ENCODE measurements at places on chromosomes 12 and 14.

DNA sequence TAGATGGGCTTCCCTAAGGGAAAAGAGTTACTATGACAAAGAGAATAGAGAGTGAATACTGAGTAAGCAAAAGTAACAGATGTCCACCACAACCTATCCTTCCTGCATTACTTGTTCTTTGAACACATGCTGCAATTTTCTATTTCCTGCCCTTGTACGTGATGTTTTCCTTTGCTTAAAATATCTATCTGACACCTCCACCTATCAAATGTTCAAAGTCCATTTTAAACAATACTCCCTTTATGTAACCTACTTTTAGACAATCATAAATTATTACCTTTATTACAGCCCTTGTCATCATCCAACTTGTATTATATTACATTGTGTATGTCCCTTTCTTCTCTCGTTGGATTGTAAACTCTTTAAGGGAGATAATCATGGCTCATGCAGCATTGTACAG is 147.2 kb upstream of the DYRK2 start:
- no peak for DNase-seq

GRCh38 chr12:107287436-107288413 is 194.4 kb upstream of the CRY1 start:
- DNase-seq, result no peak

DNA sequence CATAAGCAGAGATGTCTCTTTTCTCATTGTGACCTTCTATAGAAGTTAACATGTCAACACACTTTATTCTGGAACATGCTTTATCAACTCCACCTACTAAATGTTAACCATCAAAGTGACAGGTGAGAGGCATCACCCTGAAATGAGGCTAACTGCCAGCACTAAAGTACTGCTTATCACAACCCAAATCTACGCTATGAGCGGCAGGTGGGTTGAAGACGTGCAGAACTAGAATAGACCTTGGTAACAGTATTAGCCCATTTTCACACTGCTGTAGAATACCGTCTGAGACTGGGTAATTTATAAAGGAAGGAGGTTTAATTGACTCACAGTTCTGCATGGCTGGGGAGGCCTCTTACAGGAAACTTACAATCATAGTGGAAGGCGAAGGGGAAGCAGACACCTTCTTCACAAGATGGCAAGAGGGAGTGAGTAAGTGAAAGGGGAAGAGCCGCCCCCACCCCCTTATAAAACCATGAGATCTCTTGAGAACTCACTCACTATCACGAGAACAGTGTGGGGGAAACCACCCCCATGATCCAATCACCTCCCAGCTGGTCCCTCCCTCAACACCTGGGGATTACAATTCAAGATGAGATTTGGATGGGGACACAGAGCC is 359.0 kb downstream of the SEC23A start:
- DNase-seq, result no peak

- no peak for DNase-seq
Observed at GRCh38 chr14:89702876-89703200, 251.7 kb downstream of the EFCAB11 start.

GRCh38 chr12:113152835-113153814 is 3.6 kb downstream of the CFAP73 start:
- DNase-seq, result peak; percentile 95

DNA sequence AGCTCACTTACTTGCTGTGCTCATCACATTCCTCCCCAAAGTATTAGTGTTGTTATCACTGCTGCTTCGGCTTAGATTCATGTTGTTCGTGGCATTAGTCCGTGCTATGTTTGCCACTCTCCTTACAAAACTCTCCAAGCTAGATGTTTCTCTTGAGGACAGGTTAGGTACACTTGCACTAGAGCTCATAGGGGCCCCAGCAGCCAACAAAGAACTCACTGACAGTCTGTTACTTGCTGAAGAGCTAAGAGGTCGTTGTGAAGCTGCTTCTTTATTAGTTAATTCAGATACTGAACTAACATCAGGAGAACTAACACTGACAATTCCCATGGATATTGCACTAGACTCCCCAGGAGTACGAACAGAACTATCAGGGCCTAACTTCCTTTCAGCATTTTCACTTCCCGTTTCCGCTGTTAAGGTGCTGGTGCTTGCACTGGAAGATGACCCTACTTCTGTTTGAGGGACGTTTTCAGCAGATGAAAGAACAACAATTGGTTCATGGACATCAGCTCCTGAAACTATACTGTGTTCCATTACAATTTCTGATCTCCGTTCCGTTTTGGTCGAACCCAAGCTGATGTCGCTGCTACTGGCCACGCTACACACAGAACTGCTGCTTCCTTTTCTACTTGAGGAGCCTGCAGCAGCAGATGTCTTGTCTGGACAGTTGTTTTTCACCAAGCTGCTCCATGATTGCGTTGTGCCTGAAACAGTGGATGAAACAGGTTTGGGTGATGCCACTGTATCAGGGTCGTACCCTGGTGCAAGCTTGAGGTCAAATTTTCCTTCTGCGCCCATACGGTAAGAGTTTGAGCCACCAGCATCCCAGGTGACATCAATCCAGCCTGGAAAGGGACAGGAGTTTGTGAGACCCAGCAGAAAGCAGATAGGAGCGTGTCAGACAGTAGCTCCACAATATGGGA is 78.7 kb downstream of the HECTD1 start:
- DNase-seq, result peak; percentile 61

DNA sequence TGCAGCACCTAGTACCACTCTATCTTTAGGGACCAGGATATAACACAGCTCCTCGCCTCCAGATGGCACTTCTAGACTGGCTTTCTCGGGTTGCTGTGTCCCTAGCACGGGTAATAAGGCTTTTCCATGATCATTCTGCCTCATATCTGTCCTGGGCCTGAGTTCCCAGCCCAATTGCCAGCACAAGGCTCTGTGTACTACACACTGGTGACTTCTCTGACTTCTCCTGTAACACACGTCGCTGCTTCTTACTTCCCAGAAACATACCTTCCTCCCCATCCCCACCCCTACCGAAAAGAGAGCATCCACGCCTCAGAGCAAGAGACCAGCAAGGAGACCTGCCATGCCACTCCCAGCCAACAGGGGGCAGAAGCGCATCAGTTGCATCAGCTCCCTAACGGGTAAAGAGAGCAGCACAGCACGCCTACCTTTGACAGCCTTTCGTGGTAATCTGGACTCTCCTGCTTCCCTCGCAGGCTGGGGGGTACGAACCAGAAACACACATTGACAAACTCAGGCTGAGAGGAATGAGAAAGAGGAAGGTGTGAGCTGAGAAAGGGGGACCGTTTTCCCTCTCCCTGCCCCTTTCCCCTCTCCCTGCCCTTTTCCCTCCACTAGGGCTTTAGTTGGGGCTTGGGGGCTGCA is 21.2 kb upstream of the ZNF740 start:
- DNase-seq, result peak; percentile 80

DNA sequence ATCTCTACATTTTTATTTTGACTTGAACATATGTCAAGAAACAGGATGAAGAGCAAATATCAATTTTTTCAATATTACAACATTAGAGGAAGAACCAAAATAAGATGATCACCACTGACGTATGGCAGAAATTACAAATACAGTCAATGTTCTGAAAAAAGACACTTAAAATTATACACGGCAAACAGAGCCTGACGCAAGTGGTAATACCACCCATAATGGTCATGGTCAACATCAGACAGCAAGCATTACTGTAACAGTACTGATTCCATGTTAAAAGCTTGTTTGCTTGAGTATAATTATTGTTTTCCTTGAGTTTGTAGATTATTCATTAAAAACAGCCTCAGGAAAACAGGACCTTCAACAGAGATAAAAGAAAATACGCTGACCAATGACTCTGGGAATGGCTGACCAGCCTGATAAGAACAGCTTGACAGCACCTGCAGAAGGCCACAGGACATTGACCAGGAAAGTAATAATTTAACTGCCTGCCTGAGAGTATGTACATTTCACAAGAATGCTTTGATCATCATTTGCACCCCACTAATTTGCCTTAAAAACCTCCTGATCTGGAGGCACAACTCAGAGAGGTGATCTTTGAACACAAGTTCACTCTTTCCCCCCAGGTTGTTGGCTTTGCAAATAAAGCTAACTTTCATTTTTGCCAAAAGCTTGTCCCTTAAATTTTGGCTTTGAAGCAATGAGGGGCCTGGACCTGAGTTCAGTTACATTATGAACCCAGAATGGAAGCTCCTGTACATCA is 187.3 kb downstream of the IPO8 start:
- DNase-seq, result no peak

- DNase-seq, result no peak
Observed at GRCh38 chr14:66595394-66595793, 87.4 kb downstream of the GPHN start.

GRCh38 chr12:2924019-2924418 is 33.3 kb downstream of the TULP3 start:
- no peak for DNase-seq

- peak; percentile 75 for DNase-seq
Observed at GRCh38 chr14:103520657-103521437, 1.8 kb downstream of the CKB start.

DNA sequence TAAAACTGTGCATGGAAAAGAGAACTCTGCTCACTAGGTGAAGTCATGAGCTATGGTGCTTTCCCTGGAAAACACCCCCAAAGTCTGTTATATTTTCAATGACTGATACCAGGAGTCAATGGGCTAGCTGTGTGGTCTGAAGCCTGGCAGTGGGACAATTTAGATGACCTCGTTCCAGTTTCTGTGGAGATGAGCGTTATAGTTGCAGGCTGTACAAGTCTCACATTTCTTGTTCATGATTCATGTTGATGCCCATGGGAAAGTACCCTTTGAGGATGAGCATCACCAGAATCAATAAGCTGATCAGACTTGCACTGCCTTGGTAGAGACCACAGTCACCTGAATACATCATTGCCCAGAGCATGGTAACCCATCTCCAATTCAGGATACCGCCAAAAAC is 70.7 kb downstream of the NOVA1 start:
- no peak for DNase-seq

GRCh38 chr14:87160989-87161388 is 832.0 kb downstream of the GALC start:
- no peak for DNase-seq

- no peak for DNase-seq
Observed at GRCh38 chr12:25730489-25731349, 177.6 kb upstream of the LMNTD1 start.

Data from suppressor macrophage (primary cell).